ENCODE measurements at places on chromosomes 12 and 14.

GRCh38 chr14:69861025-69861569 is 18.1 kb upstream of the SMOC1 start:
- DNase-seq = no peak

GRCh38 chr12:111068290-111068689 is 147.9 kb upstream of the MYL2 start:
- DNase-seq = peak; percentile 33

- DNase-seq = no peak
These were observed 974 bp downstream of the BTBD7 start for GRCh38 chr14:93331728-93332396.

- no peak for DNase-seq
These were observed 10.3 kb upstream of the SP7 start for GRCh38 chr12:53346491-53346890.

- DNase-seq = no peak
These were observed 121.2 kb downstream of the METTL25 start for GRCh38 chr12:82479511-82479910.

DNA sequence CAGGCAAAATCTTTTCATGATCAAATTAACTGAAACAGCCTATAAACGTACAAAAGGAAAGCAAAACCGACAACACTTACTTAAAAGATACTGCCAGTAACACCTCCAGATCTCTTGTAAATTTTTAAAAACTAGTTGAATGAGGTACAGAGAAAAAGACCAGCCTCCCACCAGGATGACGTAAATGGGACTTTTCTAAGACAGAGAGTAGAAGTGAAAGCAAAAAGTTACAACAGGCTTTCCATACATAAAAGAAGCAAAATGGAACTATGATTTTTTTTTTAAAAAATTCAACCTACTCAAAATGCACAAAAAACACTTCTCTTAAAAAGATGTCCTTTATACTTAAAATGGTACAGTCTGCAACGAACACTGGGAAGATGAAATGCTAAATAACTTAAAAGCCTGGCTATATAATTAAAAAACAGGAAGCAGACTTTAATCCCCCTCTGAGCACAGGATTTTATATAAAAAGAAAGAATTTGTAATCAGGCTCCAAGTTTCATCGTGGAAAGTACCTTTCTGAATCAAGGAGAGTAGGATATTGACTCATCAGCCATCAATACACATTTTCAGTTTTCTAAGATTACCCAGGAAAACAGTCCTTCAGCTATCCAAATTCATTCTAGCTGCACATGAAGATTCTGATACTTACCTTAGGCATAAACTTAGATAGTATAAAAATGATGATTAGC is 14.2 kb upstream of the MYO1A start:
- no peak for DNase-seq
